Amygdala (tissue), 56 donors: ENCODE measurements at places on chromosomes 11 and 22.

GRCh38 chr22:20514658-20515406 is 7.4 kb downstream of the MED15 start:
- DNase-seq, result no peak

- DNase-seq, result no peak
Measured at GRCh38 chr11:27012234-27012921, 18.5 kb downstream of the FIBIN start.

DNA sequence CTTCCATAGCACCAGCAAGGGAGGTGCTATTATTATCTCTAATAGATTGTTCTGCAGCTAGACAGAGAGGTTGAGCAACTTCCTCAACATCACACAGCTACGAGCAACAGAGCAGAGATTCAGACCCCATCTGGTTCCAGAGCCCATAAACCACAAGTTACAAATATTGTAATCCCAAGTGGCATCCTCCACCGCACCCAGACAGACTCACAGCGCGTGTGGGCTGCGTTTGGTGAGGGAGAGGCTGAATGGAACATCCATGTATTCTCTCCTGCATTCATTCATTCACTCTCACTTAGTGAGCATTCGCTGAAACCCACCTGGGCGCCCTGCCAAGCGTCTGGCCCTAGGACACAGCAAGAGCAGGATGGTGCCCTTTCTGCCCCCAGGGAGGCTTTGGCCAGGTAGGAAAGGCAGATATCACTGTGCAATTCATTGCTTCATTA is 33.5 kb downstream of the LIF start:
- no peak for DNase-seq

GRCh38 chr11:17907046-17907445 is 105.8 kb downstream of the SERGEF start:
- DNase-seq, result no peak
